Stimulated activated CD8-positive, alpha-beta memory T cell treated with anti-CD3 and anti-CD28 coated beads, Interleukin-4, amount 100 ng/mL, for 1 hour (primary cell): ENCODE measurements at places on chromosomes 1 and 21.

DNA sequence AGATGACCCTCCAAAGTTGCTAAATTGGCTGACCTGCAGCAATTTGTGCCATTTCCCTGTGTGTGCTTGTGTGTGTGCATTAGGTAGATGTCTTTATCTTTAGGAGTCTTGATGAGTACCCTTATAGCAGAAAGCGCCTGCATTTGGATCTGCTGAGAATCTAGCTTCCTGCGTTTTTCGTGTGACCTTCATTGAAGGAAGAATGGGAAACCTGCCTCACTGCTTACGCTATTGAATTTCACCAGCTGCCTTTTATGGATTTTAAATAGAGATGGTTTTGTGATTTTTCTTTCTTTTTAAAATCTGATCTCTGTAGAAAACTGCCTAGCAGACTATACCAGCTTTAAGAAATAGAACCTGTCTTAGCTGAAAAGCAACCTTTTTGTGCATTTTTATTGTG is 124.5 kb downstream of the CACHD1 start:
- no peak for DNase-seq

GRCh38 chr1:78240755-78241154 is 195.0 kb downstream of the GIPC2 start:
- no peak for DNase-seq

GRCh38 chr1:28173980-28174297 is 2.6 kb downstream of the PTAFR start:
- no peak for DNase-seq

GRCh38 chr1:151817353-151817730 is 12.1 kb upstream of the LINGO4 start:
- no peak for DNase-seq

- no peak for DNase-seq
These were observed 18.1 kb downstream of the JAM2 start for GRCh38 chr21:25657140-25657539.

- DNase-seq, result no peak
These were observed 64.2 kb upstream of the CR2 start for GRCh38 chr1:207389728-207390464.

DNA sequence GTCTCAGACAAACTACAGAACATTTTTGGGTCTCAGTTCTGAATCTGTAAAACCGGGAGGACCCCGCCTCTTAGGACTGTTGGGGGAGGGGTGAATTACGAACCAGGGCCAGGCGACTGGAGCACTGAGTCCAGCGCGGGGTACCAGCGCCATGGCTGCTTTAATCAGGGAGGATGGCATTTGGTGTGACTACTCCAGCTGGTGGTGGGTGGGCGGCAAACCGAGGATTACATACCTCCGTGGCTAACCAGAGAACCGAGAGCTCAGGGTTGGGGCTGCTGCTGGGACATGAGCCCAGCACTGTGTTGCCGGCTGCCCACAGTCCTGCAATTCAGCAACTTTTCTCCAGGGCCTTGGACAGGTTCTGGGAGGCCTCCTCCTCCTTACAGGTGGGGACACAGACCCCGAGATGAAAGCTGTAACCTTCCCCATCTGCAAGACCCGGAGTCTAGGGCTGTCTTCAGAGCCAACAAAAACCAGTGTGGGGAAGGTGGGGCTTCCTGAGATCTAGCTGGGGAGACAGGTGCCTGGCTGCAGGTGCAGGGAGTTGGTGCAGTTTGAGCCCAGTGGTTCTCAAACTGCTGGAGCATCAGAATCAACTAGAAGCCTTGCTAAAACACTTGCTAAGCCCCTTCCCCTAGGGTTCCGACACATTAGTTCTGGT is 273.5 kb downstream of the FOXD2 start:
- no peak for DNase-seq

GRCh38 chr1:46523496-46524353 is 27.7 kb downstream of the KNCN start:
- DNase-seq, result no peak

DNA sequence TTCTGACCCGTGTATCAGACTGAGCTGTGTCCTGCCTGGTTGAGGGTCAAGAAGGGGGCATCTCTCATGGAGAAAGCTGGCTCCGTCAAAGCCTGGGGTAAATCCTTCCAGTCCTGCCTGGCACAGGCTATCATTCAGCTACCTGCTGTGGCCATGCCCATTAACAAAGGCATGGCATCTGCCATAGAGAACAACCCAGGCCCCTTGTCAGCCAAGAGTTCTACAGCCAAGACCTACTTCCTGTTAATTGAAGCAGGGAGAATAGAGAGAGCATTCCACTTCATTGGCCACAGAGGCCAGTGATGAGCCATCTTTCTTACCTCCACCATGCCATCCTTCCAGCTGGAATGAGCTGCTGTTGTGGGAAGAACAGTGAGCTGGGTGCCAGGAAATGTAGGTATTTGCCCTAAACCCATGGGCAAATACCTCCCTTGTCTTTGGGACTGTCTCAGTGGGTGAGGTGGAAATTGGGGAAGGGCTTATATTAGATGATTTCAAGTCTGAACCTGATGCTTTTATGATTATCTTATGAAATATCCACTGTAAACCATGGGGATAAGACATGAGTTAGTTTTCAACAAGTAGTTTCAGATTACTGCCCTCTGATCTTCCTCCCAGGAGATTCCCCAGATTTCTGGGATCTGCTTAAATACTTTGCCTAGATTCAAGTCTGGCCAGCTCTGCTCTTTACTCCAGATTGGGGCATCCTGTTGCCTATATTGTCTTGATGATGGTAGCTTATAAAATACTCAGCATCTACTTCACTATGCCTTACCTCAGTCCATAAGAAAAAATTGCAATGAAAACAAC is 11.2 kb upstream of the KCNQ4 start:
- DNase-seq, result no peak

DNA sequence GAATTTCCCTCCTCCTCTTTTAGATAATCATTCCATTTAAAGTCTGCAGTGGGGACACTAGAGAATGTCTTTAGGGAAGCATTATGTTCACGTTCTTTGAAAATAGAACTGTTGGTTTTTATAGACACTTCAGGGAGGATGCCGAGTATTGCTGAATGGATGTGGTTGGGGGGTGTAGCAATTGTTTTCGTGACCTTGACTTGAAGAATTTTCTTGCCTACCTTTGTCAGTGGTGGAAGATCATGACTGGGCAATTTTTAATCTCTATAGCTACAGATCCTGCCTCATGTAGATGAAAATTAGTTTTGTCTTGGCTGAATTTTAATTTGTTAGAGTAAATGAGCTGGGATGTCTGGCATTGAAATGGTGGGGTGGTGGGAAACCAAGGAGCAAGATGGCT is 3.8 kb downstream of the SMG7 start:
- DNase-seq, result no peak

DNA sequence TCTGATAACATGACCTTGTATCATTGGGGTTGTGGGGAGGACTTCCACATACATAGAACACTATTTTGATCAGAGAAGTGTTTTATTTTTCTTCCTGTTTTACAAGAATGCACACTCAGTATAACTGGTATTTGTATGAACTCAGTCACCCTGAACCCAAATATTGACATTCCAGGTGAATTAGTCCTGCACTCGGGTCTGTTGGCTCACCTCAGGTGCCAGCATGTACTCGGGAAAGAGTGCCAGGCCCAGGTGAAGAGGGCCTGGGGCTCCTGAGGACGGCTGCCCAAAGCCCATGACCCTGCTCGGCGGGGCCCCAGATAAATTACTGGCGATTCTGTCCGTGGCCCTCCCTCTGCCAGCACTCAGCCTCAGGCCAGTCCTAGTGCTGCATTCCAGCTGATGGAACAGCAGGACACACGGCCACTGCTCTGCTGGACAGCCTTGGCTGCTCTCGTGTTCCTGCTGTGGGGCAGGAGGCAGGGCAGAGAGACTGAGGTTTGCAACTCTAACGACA is 75.4 kb upstream of the TMPRSS2 start:
- no peak for DNase-seq

DNA sequence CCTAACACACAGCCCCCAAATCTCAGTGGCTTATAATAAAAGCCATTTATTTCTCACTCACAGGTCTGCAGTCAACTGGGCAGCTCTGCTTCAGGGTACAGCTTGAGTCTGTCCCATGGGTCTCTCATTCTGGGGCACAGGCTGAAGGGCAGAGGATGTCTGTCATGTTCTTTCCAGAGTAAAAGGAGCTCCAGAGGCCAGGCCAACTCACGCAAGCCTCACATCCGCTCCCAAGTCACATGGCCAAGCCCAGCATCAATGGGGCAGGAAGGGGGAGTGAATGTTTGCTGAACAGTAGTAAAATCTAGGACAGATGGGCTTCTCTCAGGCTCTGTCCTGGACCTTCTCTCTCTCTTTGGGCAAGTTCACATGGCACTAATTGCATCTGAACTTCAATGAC is 7.1 kb upstream of the SSBP3 start:
- no peak for DNase-seq

DNA sequence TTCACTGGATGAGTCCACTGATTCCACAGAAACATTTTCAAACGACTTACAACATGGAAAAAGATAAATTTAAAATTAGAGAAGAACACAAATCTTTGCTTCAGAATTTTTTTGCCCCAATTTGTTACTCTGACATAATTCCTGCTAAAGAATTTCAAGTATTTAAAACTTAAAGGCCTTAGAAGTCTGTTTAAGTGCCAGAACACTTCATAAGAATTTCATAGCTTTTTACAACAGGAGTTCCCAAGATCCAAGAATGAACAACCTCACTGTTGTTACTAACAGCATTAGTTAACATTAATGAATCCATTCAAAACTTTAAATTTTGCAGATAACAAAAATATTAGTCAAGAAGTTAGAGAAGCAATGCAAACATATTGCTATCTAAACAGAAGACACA is 31.7 kb downstream of the ARHGAP29 start:
- no peak for DNase-seq

DNA sequence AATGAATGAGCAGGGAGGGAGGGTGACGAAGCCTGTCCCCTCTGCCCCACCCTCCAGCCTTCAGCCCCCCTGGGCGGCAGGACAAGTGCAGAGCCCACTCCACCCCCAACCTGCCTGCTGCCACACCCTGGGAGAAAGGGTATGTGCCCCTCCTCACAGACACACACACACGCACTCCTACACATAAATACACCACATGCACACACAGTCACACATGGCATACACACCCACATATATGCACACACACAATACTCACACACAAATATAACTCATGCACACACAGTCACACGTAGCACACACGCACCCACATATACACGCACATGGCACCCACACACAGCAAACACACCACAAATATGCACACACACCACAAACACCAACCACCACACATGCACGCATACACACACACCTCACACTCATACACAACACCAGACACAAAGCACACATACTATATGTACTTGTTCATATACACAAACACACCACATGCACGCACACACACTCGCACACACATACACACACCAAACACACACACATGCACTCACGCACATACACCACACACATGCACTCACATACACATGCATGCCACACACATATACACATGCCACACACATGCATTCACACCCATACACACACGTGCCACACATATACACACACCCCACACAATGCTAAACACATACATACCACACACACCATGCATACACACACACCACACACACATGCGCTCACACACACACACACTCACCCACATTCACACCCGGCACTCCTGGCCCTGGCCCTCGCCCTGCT is 16.4 kb downstream of the ITGB2 start:
- DNase-seq, result no peak

GRCh38 chr1:215643592-215644321 is 76.7 kb downstream of the KCTD3 start:
- DNase-seq, result no peak

- DNase-seq, result no peak
These were observed 79.9 kb upstream of the ATP1A1 start for GRCh38 chr1:116292929-116293725.

DNA sequence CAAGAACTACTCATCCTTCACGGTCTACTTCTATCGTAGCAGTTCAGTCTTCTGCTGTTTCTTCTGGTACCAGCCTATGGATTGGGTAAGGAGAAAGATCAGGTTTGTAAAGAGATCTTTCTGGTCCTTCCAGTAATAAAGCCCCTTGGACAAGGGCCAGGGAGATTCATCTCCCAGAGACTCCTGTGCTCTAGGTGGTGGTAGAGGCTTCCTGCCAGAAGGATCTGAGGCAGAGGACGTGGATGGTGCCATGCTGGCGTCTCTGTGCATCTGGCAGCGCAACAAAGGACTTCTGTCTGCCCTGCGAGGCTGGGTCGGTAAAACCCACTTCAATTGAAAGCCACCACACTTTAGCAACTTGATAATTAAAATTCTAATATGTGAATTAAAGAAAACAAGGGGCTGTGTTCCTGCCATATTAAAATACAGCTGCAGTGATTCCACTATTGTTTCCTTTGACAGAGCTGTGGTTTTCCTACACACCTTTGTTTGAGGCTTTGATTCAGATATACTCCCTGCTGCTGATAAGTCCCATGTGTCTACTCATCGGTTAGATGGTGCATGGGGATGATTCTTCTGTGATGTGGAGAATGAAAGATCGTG is 73.6 kb downstream of the ROR1 start:
- no peak for DNase-seq

DNA sequence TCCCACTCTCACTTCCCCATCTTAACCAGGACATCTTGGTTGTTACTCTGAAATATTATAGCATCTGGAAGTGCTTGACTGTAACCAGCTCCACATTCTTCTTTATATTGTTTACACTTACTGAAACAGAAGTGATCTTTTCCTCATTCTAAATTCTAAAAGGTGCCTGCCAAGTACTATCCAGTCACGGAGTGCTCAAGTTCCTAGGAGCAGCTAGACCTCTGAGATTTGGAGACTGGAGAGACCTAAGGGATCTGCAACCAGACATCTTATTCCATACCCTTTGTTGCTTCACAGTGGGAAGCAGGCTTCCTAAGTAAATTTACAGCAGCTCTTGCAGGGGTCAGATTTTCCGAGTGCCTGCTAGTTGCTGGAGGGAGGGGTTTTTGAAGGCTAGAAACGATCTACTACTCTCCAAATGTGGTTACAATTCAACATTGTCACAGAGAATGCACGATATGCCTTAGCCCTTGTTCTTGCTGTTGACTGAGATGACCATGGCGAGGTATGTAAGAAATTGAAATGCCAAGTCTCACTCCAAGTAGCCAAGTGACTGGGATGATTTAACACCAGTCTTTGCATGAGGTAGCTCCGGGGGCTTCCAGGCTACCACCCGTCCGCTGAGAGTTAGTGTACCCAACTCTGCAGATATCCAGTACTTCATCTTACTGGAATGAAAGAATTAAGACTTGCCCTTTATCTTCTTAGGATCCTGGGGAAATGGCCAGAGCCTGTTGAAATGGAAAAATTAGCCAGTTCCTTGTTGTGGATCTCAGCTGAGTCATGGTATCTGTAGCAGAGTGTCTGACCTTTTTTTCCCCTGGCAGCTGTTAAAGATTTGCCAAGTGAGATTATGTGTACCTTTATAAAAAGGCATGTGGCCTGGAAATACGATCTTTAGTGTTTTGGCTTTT is 150.8 kb downstream of the MAST2 start:
- DNase-seq, result no peak
